Kasumi-1 (cell line): ENCODE measurements at places on chromosomes 2 and 18.
A peak's percentile ranks its signal among the peaks of the same experiment; 100 is the strongest.

GRCh38 chr18:56214706-56215105 lies 423.7 kb downstream of the TXNL1 start:
- no peak for DNase-seq

- no peak for DNase-seq
Measured at GRCh38 chr2:60821587-60822302, 59.6 kb upstream of the REL start.

DNA sequence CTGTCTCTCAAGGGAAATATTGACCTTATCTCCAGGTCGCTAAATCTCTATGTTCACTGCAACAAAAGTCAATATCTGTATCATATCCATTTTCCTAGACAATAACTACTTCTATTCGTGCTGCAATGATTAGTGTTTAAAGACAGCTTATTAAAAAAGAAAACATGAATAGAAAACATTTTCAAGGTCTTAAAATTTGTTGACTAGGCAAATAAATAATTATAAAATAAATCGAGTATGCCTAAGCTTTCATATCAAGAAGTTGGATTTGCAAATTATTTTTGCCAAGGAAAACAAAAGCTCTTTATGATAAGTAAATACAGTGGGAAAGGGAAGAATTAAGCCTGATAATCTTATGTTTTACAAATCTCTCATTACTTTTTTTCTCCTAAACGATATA lies 428.5 kb downstream of the NUP35 start:
- no peak for DNase-seq

GRCh38 chr2:230976671-230977171 lies 19.2 kb upstream of the SPATA3 start:
- DNase-seq: no peak

- DNase-seq: no peak
Measured at GRCh38 chr2:175282886-175283285, 101.4 kb upstream of the ATP5MC3 start.

GRCh38 chr2:30155889-30156658 lies 9.3 kb downstream of the YPEL5 start:
- no peak for DNase-seq

DNA sequence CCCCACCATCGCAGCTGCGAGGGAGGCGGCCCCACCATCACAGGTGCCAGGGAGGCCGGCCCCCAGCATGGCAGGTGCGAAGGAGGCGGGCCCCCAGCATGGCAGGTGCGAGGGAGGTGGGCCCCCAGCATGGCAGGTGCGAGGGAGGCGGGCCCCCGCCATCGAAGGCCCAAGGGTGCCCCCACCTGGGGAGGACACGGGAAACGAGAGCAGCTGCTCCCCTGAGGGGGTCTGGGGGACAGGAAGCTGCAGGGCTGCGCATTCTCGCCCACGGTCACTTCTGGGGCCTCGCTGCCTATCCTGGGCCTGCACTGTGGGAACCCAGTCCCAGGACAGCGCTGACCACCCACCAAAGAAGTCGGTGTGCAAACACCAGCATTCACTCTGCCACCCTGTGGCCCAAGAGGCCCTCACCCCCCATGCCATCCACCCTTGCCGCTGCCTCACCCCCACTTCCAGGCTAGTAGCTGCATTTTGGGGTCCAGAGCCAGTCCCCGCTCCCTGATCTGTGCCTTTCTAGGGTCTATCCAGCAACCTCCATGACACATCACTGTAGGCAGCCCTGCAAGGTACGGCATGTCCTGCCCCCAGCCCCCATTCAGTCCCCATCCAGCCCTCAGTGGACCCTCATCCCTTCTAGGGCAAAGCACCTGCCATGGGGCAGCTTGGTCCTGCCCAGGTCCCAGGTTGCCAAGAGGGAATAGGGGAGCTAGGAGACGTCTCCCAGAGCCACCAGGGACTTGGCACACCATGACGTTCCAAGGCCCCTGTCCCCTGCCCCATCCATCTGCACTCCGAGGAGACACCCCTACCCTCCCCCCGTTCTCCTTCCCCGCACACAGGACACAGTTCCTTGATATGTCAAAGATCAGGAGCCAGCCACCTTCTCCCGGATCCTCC lies 24.0 kb upstream of the GPC1 start:
- DNase-seq: no peak

DNA sequence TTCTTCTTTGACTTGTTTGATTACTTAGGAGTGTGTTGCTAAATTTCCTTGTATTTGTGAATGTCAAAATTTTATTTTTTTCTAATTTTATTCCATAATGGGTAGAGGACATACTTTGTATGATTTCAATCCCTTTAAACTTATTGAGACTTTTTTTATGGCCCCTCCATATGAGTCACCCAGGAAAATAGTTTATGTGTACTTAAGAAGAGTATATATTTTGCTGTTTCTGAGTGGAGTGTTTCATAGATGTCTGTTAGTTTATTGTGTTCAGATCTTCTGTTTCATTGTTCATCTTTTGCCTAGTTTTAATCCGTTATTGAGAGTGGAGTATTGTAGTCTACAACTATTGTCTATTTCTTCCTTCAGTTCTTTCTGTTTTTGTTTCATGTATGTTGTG lies 81.9 kb downstream of the EPB41L5 start:
- no peak for DNase-seq

DNA sequence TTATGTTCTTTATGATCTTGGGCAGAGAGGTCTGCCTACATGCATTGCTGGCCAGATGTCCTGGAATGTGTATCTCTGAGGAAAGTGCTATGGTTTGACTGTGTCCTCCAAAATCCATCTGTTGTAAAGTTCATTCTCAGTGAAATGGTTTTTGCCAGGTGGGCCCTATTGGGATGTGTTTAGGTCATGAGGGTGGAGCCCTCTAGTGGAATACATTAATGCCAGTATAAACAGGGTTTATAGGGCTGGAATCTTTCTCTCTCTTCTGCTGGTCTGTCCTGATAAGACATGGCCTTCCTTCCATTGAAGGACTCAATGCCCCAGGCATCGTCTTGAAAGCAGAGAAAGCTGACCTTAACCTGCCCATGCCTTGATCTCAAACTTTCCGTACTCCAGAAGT lies 258.5 kb downstream of the RPIA start:
- peak; percentile 13 for DNase-seq

- DNase-seq: no peak
Measured at GRCh38 chr2:197089655-197090054, 163.1 kb upstream of the PGAP1 start.

- peak; percentile 43 for DNase-seq
Measured at GRCh38 chr2:88054782-88055370, 707 bp downstream of the KRCC1 start.

DNA sequence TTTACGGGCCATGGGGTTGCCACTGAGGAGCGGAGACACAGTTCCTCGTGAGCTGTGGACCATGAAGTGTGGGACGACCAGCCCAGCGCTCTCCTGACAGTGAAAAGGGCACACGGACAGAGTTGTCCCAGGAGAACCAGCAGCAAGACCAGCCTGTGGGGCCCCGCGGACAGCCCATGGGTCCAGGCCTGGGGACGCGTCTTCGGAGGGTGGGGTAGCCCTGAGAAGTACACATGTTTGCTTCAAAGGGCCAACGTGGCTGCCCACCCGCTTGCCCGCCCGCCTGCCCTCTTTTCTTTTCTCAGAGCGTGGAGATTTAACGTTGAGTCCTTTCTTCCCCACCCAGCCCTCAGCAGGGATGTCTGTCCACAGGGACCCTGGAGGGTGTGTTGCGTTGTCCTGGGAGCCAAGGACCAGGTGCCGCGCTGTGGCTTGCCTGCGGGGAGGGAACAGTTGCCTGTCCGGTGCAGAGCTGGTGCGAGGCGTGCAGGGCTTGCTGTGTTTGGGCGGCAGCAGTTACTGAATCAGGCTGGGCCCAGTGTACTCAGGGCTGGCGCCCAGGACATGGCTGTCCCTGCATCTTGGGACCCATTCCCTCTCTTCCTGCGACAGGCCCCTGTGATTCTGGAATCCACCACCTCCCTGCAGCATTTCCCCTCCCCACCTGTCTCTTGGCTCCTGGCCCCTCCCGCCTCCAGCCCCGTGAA lies 120.1 kb upstream of the HDAC4 start:
- DNase-seq: no peak

DNA sequence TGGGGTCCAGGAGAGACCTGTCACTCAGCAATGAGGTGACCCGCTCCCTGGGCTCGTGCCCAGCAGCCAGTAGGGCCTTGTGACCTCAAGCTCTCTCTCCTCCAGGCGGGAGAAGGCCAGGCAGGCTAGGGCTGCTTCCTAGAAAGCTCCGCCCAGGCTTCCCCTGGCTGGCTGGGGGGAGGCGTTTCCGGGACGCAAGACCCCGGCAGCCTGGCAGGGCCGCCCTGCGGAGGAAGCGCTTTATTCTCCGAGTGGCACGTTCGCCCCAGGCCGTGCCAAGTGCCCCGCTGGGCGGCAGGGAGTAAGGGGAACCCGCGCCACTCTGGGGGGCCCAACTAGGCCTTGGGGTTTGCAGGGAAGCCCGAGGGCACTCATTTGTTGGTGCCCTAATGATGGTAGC lies 21.2 kb upstream of the EPAS1 start:
- no peak for DNase-seq

- DNase-seq: no peak
Measured at GRCh38 chr18:21996351-21996826, 173.0 kb upstream of the GATA6 start.

DNA sequence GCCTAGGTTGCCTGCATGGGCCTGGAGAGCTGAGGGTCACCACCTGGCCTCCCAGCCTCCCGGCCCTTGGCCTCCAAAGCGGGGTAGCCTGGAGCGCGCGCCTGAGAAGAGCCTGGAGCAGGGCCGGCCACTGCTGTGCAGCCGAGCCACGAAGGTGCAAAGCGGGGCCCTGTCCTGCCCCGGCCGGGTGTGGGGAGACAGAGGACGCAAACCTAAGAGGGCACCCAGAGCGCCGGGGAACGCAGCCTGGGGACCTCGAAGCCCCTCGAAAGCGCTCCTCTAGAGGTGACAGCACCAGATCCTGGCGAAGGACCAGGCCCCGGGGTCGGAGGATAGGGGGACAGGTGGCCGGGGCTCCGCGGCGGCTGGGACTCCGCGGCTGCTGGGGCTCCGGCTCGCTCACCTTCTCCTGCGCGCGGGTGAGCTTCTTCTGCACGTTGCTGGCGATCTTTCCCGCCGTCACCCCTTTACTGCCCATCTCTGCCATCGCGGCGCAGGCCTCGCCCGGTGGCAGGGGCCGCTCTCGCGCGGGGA lies 430 bp downstream of the BIN1 start:
- DNase-seq: peak; percentile 53

GRCh38 chr18:64678048-64678447 lies 529.2 kb upstream of the LINC00305 start:
- DNase-seq: no peak

- no peak for DNase-seq
Measured at GRCh38 chr2:56013475-56013874, 89.9 kb upstream of the EFEMP1 start.

- no peak for DNase-seq
Measured at GRCh38 chr18:21548647-21549046, 51.9 kb downstream of the ESCO1 start.

GRCh38 chr2:232543928-232544631 lies 4.6 kb downstream of the CHRNG start:
- DNase-seq: no peak

DNA sequence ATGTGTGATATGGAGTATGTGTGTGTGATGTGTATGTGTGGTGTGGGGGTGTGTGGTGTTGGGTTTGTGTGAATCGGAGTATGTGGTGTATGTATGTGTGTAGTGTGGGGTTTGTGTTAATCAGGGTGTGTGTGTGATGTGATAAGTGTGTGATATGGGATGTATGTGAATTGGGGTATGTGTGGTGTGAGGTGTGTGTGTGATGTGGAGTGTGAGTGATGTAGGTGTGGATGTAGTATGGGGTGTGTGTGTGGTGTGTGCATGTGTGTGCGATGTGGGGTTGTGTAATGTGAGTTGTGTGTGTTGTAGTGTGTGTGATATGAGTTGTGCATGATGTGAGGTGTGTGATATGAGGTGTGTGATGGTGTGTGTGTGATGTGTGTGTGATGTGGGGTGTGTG lies 54.4 kb downstream of the TWIST2 start:
- no peak for DNase-seq

- DNase-seq: no peak
Measured at GRCh38 chr2:163665817-163666216, 70.0 kb downstream of the FIGN start.

DNA sequence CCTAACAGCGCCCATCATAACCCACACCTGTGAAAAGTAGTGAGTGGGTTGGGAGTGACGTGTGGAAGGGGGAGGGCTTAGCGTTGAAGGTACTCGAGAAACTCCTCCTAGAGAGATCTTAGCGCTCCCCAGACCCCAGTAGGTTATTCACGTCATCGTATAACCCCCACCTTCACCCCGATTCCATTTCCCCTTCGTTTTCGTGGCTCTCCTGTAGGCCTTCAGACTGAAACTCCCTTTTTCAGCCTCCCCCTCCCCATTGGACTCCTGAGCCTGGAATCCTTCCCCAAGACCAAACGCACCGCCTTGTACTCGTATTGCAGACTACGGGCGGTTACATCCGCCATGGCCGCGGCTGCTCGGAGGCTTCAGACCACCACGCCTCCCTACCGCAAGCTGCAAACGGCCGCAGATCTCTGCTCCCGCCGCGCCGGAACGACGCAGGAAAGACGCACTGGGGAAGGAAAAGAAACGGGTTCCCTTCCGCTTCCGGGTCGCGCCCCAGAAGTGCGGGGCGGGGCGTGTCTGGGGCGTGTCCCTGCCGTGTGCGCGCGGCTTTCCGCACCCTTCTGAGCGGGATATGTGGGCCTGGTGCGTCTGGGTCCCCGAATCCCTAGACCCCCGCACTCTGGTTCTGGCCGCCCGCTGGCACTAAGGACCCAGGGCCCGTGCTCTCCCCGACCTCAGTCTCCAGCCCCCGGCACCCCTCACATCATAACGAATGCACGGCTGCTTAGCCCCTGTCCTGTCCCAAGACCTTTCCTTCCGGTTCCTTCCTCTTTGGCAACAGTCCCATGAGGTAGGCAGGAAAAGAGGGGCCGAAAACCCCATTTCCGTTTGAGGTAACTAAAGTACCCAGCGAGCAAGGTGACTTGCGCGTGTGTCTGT lies at the start of gene SNRNP200:
SNRNP200 (minus strand) TSS at position 456 of the 888 bp plus-strand sequence; CDS start at position 347, 109 bp downstream.
- peak; percentile 93 for DNase-seq

DNA sequence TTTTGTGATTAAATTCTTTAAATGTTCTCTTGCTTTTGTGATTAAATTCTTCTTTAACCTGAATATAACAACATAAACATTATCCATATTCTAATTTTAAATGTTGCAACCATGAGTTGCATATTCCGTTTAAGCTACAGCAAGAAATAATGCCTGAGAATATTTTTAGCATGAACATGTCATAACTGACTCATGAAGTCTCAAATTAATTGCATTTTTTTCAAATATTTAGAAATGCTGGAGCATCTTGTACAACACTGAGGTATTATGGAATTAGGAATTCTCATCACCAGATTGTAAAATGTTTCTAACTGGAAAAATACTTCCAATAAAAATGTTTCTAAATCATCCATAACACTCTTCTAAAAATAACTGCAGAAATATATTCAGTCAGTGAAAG lies 14.7 kb downstream of the ROCK2 start:
- DNase-seq: no peak

GRCh38 chr18:8942021-8942908 lies 160.2 kb upstream of the NDUFV2 start:
- no peak for DNase-seq
